ENCODE measurements at places on chromosomes 13 and 19.

- no peak for DNase-seq
These were observed 10.4 kb downstream of the EXOSC8 start for GRCh38 chr13:37011002-37011401.

- no peak for DNase-seq
These were observed 2.1 kb upstream of the PNPLA6 start for GRCh38 chr19:7533281-7533885.

DNA sequence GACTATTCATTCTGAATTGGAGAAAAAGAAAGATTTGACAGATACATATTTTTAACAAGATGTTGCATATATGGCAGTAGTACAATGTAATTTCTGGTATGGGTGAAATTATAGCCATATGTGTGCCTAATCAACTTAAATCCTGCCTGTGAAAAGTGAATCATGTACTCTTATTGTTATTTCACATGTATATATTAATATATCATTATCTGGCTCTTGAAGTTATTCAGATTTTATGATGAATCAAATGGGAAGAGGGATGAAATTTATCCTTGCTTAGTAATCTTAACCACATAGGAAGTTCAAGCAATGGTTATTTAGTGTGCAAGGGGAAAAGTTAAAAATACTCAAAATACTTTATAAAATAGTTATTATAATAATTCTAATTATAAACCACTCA, 80.5 kb downstream of the GPC6 start:
- no peak for DNase-seq

GRCh38 chr19:33720691-33721682, 75.7 kb upstream of the KCTD15 start:
- DNase-seq = no peak

DNA sequence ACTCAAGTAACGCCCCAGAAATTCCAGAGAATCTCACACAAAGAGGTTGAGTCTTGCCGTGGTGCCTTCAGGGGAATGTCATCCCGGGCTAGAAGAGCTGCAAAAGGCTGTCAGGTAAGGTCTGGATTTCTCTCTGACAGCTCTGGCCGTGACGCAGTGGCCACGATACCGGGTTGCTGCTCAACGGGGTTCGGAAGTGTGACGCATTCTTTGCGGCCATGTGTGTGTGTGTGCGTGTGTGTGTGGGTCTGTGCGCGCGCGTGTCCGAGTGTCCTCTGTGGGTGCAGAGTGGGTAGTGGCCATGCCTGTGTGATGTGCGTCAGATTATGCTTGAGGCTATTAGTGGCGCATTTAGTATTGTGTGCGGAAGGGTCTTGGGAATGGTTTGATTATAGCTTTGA, 306 bp downstream of the ZNF540 start:
- peak; percentile 8 for DNase-seq

DNA sequence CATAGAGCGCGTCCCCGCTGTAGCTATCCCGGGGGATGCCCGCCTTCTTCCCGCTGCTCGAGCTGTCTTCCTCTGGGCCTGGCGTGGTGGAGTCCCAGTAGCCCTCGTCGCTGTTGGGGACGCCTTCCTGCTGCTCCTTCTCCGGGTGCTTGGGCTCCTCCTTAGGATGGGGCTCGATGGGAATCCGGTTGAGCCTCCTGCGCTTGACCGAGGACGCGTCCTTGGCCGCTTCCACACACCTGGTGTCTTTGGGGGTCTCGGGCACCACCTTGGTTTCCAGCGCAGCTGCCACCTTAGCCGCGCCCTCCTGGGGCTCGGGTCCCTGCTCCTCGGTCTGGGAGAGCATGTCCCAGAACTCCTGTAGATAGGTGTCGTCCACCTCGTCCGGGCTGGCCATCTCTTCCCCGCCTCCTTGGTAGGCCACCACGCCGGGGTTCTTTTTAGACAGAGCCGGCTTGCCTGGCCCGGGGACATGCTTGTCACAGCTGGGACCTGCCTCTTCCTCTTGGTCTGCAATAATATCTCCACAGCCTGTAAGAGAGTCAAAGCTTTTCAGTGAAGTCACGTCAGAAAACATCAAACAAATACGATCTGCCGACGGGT, 2.0 kb downstream of the AMER2 start:
- DNase-seq = no peak

- no peak for DNase-seq
These were observed 720 bp downstream of the FARP1 start for GRCh38 chr13:98143601-98144026.

- no peak for DNase-seq
These were observed 25.6 kb upstream of the CXCL17 start for GRCh38 chr19:42468273-42468796.

DNA sequence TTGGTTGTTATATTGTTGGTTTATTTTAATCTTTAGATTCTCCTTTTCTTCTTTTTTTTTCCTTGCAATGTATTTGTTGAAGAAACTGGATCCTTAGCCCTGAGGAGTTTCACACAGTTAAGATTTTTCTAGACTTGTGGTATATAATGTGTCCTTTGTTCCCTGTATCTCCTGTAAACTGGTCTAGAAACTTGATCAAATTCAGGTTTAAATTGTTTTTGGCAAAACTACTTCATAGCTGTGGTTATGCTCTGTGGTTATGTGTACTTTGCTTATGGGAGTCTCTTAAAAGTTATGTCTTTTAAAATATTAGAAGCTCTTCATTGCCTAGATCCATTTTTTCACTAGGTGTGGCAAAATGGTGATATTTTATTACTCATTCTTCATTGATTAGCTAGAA, 3.7 kb upstream of the MTRF1 start:
- DNase-seq = peak; percentile 34

DNA sequence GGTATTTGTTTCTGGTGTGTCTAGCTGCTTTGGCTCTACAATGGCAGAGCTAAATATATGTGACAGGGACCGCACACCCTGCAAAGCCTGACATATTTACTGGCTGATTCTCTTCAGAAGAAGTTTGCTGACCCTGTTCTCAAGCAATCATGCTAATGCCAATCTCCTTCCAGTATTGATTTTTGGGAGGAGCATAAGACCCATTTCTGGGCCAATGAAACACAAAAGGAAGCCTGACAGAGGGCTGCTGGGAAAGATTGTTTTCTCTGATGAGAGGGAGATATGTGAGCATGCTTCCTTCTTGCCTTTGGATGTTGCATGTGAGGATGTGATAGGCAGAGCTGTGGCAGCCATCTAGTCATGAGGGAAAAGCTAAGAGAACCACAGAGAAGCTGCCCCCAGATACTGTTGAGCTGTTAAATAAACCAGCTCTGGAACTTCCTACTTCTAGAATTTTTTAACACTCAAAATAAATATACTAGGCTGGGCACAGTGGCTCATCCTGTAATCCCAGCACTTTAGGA, 31.4 kb upstream of the TPTE2 start:
- DNase-seq = no peak

GRCh38 chr19:54387991-54388801, 23.5 kb upstream of the LAIR1 start:
- no peak for DNase-seq

DNA sequence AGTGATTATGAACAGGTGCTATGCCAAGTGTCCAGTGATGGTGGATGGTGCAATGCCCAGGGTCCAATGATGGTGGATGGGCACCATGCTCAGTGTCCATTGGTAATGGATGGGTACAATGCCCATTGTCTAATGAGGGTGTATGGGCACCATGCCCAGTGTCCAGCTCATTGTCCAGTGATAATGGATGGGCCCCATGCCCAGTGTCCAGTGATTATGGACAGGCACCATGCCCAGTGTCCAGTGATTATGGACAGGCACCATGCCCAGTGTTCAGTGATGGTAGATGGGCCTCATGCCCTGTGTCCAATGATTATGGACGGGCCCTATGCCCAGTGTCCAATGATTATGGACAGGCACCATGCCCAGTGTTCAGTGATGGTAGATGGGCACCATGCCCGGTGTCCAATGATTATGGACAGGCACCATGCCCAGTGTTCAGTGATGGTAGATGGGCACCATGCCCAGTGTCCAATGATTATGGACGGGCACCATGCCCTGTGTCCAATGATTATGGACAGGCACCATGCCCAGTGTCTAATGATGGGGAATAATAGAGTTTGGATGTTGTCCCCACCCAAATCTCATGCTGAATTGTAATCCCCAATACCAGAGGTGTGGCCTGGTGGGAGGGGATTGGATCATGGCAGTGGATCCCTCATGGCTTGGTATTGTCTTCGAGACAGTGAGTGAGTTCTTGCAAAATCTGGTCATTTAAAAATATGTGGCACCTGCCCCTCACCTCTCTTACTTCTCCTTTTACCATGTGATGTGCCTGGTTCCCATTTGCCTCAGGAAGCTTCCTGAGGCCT, 87.8 kb downstream of the ANKRD10 start:
- no peak for DNase-seq

- DNase-seq = no peak
These were observed 70.5 kb downstream of the GJA3 start for GRCh38 chr13:20090349-20090748.

- DNase-seq = no peak
These were observed 51.6 kb downstream of the ZNF146 start for GRCh38 chr19:36266375-36266961.

GRCh38 chr19:51018745-51019543, 565 bp downstream of the KLK10 start:
- no peak for DNase-seq

DNA sequence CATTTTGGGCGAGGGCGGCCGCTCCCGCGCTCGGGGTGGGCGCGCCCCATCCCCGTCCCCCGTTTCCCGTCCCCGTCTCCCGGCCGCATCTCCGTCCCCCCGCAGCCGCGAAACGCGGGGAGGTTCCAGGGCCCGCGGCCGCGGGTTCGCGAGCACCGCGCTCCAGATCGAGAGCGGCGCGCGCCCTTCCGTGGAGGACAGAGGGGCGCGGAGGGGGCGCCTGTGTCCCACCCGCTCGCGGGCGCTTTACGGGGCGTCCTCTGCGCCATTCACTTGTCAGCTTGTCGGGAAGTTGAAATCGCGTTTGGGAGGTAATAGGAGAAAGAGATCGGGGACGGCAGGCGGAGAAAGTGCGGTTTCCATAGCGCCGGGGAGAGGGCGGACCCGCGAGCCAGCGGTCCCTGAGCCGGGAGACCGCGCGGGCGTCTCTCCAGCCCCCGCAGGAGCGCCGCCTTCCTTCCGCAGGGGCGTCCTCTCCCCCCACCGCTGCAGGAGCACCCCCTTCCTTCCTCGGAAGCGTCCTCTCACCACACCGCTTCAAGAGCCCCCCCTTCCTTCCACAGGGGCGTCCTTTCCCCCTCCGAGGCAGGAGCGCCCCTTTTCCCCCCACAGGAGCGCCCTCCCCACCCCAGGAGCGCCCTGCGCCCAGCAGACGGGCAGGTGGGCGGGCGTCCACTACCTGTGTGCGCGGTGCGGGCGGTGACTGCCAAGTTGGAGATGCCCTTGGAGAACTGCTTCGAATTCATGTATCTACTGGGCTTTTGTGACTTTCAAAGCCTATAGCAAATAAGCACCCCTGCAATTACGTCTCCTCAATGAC, 962 bp upstream of the IRS2 start:
- DNase-seq = no peak

DNA sequence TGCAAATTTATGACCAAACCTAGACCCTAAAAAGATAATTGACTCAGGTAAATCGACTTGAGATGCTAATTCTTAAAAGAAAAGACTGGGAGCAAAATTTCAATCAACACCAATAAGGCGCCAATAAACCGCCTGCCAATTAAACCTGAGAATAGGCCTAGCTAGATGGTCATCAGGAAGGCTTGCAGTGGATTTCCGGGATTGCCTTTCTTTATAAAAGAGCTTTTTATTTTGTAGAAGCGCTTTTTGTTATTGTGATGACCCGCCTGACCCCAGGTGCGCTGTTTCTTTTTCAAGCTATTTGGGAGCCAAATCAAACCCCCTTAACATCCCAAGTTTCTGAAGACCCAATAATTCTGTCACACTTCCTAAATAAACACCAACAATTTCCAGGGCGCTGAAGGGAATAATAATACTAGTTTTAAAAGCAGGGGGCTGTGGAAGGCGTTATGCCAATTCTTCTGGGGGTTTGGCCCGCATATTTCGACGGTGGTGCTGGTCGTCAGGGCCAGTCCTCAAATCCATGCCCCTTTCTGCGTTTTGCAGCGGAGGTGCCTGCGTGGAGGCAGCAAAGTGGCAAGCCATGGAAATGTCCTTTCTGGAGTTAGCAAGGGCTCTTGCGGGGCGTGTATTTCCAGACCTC, 2.9 kb upstream of the ZIC5 start:
- DNase-seq = no peak

DNA sequence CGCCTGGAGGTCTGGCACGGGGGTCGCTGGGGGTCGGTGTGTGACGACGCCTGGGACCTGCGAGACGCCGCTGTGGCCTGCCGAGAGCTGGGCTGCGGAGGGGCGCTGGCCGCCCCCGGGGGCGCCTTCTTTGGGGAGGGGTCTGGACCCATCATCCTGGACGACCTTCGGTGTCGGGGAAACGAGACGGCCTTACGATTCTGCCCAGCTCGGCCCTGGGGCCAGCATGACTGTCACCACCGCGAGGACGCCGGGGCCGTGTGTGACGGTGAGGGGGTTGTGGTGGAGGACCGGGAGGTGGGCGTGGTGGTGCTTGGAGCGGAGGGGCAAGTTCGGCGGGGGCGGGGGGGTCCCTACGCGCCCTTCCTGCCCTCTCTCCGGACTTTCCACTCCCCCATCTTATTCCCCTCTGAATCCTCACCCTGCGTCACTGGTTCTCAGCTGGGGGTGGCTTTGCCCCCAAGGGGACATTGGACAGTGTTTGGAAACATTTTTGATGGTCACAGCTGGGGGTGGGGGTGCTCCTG, 5.5 kb downstream of the SSC5D start:
- DNase-seq = no peak

GRCh38 chr13:102875256-102875655, 29.4 kb downstream of the ERCC5 start:
- no peak for DNase-seq

DNA sequence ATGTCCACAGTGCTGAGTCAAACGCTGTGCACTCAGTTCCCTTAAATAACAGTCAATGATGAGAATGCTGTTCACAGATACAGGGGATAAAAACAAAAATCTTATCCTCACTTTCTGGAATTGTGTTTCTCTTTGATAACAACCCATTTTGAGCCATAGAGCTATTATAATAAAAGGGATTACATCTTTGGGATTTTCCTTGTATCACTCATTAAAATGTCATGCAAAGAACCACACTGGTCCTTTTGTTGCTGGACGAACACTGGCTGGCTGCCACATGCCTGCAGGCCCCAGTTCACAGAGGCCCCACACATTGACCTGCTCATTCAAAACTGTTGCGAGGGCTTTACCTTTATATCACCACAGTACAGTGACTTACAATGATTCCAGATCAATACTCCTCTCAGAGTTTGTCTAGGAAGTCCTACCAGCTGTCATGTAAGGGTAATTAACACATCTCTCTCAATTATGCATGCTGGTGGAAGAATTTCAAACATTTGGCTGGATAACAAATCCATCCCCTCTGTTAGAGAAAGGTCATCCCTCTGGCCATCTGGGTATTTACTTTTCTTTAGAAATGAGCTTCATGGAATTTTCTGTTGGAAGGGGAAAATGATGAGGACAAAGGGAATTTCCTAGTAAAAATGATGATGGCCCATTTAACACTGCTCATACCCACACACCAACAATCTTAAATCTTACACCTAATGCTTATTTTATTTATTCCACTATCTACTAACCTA, 85.9 kb downstream of the MBNL2 start:
- peak; percentile 85 for DNase-seq

GRCh38 chr13:98144801-98145350, 2.0 kb downstream of the FARP1 start:
- DNase-seq = no peak

Measured in astrocyte of the cerebellum (primary cell).